ENCODE measurements at places on chromosomes 6 and 20.

DNA sequence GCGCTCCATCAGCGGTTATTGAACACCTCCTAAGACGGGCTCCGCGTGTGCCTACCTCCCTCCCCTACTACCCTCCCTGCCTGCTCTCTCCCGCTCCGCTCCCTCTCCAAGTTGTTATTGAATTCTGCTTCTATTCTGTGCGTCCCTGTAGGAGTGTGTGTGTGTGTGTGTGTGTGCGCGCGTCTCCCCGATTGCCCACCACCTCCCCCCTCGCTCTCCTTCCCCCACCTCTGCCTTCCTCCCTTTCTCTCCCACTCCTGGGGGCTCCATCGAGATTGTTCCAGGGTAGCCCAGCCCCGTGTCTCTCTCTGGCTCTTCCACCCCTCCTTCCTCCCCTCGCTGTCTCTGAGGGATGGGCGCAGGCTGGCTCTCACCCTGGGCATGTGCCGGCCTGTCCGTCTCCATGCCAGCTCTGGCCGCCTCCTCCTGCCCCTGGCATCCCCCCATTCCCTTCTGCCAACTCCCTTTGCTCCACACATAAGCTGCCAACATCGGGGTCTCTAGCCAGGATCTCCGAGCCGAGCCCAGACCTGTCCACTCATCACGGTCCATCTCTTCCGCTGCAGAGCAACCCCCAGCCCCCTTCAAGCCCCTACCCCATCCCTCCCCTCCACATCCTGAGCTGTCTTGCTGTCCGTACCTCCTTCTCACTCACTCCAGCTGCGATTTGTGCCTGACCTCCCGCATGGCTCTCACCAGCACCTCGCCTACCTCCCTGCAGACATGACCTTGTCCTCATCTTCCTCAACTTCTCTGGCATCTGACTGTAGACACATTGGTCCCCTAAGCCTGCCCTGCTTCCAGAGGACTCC lies 68.5 kb downstream of the SRC start:
- no peak for DNase-seq

DNA sequence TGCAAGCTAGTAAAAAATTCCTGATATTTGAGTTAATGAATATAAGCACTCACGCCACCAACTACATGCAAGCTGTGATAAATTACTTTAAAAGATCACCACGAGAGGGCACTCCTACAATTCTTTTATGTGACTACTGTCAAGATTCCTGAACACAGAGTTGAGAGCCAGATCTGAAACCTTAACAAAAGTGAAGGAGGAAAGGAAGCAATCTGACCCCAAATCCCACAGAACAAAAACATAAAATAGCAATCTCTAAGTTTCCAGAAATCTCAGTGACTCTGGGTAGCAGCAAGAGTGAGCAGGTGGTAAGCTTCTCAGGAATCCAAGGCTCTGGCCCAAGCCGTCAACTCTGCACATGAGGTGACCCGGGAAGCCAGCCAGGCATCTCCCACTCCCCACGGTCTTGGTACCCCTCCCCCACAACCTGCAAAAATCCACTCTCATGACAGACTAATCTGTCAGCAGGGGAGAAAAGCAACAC lies 55.1 kb downstream of the STAU1 start:
- no peak for DNase-seq

GRCh38 chr6:110965629-110966229 lies 7.2 kb downstream of the GTF3C6 start:
- no peak for DNase-seq

- no peak for DNase-seq
These were observed 118.5 kb downstream of the SYCP2 start for GRCh38 chr20:59814840-59815340.

GRCh38 chr6:3808759-3809514 lies 40.2 kb upstream of the FAM50B start:
- no peak for DNase-seq

All from stimulated activated CD4-positive, alpha-beta T cell treated with anti-CD3 and anti-CD28 coated beads, Interleukin-1b, Interleukin-23, amount 100 ng/mL, for 48 hours (primary cell).